Stimulated activated CD4-positive, alpha-beta T cell treated with anti-CD3 and anti-CD28 coated beads, TNF-alpha, amount 100 ng/mL, for 4 hours (primary cell): ENCODE measurements at places on chromosomes 11 and 22.

DNA sequence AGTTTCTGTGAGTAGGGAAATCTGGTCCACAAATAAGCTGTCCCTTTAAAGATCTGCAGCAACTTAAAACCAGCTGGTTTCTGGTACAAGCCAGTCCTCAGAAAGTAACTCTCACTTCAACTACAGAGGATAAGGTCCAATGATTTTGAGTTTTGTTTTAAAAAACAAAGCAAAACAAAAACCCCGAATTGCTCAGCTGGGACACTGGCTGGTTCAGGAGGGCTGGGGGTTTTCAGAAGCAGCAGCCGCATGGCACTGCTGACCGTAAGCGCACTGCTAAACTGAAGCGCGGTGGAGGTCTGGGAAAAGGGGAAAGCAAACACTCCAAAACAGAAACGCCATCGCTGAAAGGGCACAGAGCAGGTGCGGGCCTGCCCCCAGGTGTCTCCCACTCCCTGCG is 59.7 kb downstream of the MICAL3 start:
- no peak for DNase-seq

DNA sequence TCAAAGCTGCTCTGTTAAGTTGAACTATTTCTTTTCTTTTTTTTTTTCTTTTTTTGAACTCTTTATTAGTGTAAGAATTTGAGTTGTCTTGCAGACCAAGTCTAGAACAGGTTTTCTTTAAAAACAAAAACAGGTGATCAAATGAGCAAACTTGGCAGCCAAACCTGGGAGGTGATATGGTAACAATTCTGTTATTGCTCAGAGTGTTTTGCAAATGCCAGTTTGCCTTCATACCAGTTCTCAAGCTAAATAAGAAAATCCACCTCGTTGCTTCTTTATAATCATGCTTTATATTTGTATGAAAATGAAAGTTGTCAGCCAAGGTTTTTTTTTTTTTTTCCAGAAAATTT is 76.9 kb downstream of the DEPDC5 start:
- DNase-seq: no peak

GRCh38 chr11:7694235-7694634 is 12.0 kb downstream of the OVCH2 start:
- DNase-seq: no peak

DNA sequence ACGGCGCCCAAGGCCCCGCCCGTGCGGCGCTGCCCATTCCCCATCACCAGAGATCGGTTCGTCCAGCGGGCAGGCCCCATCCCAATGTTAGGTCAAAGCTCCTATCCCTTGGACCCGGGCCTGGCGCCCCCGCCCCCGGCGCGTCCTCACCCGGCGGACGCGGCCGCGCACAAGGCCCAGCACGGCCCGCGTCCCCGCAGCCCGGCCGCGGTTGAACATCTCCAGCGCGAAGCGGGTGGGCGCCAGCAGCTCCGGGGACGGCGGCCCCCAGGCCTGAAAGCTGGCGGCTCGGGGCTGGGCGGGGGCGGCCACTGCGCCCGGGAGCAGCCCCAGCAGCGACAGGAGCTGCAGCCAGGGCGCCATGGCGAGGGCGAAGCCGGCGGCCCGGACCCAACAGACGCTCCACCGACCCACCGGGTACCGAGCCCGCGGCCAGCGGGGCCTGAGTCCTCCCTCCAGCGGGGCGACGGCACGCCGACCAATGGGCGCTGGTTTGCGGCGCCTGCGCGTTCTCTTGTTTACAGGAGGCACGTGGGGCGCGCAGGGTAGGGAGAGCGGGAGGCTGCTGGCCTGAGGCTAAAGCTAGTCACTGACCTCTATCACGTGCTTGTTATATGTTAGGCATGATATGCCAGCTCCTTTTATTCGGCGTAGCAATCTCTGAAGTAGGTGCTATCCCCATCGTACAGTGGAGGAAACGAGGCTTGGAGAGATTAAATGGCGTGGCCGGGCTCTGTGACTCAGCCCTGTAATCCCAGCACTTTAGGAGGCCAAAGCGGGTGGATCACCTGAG is at the start of gene CTSF:
Gene CTSF (minus strand): TSS at position 483 of the 793 bp plus-strand sequence. CDS start 120 bp downstream, at position 363.
- peak; percentile 46 for DNase-seq

DNA sequence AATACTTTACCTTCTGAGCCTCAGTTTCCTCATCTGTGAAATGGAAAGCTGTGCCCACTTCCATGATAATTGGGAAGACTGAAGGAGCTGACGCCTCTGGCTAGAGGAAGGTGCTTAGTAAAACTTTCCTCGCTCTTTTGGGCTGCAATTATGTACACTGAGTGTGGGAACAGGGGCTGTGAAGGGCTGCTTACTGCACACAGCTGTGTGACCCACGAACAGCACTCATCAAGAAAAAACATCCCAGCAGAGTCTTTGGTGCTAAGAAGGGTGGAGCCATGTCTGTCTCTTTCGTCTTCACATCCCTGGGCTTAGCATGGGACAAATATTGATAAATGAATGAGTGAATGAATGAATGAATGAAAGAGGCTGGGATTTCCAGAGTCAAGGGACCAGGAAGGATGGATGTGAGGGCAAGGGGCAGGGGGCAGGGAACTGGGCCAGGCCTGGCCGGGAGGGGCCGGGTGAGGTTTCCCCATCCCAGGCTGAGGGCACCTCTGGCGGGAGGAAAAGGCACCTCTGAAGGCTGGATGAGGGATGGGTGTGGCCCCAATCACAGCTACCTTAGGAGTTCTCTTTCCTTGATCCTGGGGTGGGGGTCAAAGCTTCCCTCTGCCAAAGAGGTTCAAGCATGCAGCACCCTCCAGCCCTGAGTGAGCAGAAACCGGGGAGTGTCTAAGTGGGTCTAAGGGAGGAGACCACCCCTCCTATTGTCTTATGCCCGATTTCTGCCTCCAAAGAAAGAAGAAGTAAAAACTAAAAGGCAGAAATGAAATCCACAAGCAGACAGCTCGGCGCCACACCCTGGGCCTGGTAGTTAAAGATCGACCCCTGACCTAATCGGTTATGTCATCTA is 9.2 kb upstream of the CD5 start:
- no peak for DNase-seq
